ENCODE measurements at places on chromosomes 2 and 18.
A peak's percentile ranks its signal among the peaks of the same experiment; 100 is the strongest.

DNA sequence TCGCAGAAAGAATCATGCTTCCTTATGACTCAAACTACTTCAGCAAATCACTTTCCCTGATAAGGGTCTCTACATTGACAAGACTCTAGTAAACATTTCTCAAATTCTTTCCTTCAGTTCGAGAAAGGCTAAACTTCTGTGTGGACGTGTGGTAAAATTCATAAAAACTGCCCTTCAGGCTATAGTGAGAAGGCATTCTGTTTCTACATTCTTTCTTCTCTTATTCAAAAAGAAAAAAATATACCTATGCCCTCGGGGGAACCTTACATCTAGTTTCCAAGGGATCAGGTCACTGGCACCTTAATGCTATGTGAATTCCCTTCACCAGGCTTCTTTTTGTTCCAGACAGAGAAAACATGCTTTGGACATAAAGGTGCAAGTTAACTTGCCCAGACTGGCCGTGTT is 4.9 kb downstream of the VIT start:
- peak; percentile 33 for DNase-seq

DNA sequence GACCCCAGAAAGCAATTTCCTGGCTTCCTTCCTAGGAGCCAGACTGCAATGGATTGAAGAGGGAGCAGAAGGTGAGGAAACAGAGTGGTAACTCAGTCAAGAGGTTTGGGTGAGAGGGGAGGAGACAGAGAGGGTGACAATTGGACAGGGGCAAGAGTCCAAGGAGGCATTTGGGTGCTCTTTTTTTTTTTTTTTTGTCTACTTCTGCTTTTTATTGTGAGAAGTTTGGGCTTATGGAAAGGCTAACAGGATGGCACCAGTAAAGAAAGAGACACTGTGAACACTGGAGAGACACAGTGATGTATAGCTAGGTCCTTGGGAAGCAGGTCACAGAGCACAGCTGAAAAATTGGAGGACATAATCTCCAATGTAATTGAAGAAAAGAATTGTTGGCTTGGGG is 25.0 kb downstream of the CYBRD1 start:
- DNase-seq: no peak

- DNase-seq: peak; percentile 37
Measured at GRCh38 chr2:239355139-239355538, 45.7 kb downstream of the HDAC4 start.

DNA sequence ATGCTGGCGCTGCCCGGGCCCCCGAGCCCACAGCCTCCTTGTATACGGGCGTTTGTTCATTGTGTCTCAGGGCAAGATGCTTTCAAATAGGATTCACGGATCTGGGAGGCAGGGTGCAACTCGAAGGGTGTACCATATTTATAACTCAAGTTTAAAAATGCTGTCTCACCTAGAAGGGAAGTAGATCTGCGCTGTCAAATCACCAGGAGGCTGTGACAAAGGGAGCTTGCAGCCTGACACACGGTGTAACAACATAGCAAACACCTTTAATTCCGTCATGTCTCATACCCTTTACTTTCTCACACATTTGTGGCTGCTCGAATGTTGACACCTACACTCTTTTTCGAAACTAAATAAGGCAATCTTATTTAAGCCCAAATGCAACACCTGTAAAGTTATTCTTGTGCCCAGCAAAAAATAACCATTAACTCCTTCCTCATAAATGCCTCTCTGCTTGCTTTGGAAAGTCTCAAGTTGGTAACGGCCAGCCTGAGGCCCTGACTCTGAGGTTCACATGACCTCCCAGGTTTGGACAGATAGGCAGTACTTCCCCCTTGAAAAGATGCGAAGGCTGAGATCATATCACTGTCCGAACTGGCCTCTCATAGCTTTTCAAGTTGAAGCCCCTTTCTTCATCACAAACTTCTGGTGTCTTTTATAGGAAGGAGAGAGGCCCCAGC is 11.6 kb downstream of the ZEB2 start:
- no peak for DNase-seq

GRCh38 chr2:169225233-169225750 is 137.0 kb downstream of the LRP2 start:
- no peak for DNase-seq

- peak; percentile 13 for DNase-seq
Measured at GRCh38 chr2:116717832-116718231, 1096.7 kb upstream of the DDX18 start.

- no peak for DNase-seq
Measured at GRCh38 chr2:26649322-26649721, 8.2 kb upstream of the CIB4 start.

DNA sequence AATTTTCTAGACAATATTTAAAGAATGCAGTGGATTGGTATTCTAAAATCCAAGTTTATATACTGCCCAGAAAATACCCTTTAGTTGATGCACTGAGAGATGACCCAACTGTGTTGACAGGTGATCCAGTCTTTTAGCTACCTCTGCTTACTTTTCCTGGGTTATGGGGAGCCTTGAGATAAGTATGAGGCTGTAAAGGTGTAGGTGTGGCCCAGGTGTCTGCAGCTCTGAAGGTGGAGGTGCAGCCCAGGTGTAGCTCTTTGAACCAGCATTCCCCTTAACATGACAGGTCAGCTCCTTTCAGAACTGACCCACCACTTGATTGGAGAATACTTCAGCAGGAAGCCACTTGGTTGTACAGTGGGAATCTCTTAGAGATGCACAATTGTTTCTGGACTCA is 62.3 kb upstream of the ACSL3 start:
- no peak for DNase-seq

DNA sequence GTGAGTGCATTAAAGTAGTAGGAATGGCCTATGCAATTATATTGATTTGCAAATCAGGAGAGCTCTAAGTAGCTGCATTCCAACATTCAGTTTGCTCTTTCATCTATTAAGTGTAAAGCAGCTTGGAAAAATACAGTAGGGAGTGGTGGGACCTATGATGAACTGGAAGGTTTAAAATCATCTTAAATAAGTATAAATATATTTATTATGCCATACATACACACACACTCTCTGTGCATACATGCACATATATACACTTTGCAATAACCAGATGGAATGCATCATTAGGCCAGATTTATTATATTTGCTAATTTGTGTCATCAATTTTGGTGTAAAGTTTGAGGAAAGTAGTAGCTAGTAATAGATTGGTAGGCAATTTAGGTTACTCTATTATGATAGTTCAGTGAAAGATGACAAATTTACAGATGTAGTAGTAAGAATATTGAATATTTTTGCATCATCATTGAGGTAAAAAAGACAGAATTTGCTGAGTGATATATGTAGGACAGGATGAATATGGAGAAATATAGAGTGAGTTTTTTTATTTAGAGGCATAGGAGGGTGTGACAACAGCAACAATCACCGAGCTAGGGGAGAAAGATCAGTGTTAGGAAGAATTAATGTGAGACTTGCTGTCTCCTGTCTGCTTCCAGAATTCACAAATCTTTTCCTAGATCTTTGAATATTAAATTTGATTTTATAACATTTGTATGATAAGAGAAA is 961.0 kb upstream of the CDH2 start:
- no peak for DNase-seq

GRCh38 chr2:24919037-24919505 is 966 bp downstream of the ADCY3 start:
- DNase-seq: peak; percentile 5

- DNase-seq: peak; percentile 44
Measured at GRCh38 chr2:26088038-26088643, 54.3 kb downstream of the RAB10 start.

DNA sequence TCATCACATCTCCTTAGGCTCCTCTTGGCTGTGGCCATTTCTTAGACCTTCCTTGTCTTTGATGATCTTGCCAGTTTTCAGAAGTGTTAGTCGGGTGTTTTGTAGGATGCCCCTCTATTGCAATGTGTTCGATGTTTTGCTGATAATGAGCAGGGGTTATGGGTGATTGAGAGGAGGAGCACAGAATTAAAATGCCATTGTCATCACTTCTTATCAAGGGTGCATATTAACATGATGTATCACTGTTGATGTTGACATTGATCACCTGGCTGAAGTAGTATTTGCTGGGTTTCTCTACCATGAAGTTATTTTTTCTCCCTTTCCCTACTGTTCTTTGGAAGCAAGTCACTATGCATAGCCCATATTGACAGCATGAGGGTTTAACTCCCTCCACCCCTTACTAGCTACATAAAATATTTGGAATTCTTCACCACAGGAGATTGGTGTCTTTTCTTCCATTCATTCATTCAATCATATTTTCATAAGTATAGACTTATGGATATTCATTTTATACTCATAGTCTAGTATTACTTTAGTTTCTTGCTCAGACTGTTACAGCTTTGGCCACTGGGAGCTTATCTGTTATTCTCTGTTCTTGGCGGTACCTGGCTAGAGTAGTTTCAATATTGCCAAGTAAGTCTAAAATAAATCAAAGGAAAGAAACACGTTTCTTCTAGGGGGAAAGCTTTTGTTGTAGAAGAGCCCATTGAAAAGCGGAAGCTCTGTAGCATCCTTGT is 54.5 kb upstream of the TMEM87B start:
- no peak for DNase-seq

DNA sequence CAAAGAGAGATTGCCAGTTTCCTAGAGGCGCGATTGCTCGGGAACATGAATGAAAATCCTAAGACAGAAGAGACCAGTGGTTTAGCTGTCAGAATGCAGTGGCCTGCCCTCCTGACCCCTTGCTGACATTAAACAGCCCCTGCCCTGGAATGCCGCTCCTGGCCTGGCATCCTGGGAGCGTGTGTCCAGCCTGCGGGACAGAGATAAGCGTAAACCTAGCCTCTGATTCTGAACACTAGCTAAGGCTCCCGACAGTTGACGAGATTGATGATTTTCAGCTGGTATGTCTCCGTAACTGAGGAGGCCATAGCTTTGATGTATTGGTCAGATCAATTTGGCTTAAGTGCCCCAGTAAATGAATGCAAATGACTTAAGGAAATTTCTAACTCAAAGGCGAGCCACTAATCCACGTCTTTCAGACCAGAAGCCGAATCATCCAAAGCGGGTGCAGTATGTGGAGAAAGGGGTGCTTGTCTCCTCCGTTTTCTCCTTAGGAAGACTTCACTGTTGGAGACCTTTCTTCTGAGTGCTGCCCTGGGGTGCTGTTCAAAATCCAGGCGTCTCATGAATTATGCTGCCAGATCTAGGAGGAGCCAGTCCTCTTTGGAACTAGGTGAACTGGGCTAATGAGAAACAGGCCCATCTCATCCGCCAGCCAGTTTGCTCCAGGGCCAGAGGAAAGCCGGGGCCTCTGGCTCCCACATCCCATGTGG is 142.5 kb upstream of the L3MBTL4 start:
- DNase-seq: no peak

- DNase-seq: no peak
Measured at GRCh38 chr2:99106913-99107312, 34.6 kb upstream of the C2orf15 start.

- peak; percentile 65 for DNase-seq
Measured at GRCh38 chr2:229610333-229610732, 104.0 kb downstream of the DNER start.

DNA sequence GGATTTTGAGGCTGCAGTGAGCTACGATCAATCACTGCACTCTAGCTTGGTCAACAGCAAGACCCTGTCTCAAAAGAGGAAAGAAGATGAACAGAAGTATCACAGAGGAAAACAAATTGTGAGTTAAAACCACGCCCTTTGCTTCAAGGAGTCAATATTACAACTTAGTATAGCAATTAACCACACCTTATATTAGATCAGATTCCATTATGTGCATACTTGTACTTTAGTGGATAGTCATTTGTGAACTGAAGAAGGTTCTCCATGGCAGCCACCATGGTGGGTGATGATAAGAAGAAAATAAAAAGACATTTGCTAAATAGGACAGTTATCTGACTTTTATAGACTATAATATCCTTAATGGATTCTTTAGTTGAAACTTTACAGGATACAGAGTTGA is 72.3 kb upstream of the EFEMP1 start:
- DNase-seq: no peak

GRCh38 chr2:182672466-182673165 is 43.4 kb upstream of the DNAJC10 start:
- peak; percentile 8 for DNase-seq

Measured in cardiac muscle cell (in vitro differentiated cells and primary cell).